Stimulated activated CD4-positive, alpha-beta T cell treated with anti-CD3 and anti-CD28 coated beads, TNF-alpha, amount 100 ng/mL, for 24 hours (primary cell): ENCODE measurements at places on chromosomes 11 and 22.
A peak's percentile ranks its signal among the peaks of the same experiment; 100 is the strongest.

DNA sequence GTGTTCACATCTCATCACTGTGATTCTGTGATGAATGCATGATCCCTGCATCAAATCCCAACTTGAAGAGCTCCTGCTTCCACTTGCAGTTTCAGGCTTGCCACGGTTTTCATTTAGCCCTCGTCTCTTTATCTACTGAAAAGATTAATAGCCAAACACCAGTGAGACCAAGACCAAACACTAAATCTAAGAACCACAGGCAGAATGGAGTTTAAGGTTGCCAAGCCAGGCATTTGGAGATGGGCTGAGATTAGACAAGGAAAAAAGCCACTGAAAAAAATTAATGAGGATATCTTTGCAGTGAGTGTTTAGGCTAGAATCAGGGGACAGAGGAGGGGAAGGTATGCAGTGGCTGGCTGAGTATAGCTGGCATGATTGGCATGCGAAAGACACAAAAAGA is 227.2 kb upstream of the BLID start:
- no peak for DNase-seq

DNA sequence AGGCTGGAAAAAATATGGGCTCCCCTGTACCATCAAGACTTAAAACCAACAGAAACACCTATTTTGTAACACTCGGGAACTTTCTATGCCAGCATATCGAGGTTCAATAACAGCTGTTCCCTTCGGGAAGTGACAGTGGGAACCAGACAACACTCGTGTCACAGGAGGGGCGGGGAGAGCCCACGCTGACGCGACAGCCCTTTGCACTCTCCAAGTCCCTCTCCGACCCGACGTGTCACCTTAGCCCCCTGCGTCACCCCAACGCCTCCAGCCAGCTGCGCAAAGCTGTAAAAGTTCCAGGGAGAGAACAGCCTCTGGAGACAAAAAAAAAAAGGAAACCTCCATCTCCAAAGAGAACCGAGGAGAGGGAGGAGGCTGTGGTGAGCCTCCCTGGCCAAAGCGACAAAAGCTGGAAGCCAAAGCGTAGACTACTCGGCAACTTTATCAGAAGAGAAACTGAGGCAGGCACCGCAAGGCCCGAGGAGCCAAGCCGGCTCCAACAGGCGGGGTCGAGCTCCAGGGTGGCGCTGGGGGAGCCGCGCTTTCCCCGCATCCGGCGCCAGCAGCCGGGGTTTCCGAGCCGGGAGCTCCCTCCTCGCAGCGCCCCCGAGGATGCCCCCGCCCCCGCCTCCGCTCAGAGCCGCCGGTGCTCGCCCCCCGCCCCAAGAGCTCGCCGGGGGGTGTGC is 751 bp downstream of the ARFGAP3 start:
- DNase-seq = peak; percentile 25

- no peak for DNase-seq
Measured at GRCh38 chr11:85475660-85476517, 151.3 kb downstream of the DLG2 start.

DNA sequence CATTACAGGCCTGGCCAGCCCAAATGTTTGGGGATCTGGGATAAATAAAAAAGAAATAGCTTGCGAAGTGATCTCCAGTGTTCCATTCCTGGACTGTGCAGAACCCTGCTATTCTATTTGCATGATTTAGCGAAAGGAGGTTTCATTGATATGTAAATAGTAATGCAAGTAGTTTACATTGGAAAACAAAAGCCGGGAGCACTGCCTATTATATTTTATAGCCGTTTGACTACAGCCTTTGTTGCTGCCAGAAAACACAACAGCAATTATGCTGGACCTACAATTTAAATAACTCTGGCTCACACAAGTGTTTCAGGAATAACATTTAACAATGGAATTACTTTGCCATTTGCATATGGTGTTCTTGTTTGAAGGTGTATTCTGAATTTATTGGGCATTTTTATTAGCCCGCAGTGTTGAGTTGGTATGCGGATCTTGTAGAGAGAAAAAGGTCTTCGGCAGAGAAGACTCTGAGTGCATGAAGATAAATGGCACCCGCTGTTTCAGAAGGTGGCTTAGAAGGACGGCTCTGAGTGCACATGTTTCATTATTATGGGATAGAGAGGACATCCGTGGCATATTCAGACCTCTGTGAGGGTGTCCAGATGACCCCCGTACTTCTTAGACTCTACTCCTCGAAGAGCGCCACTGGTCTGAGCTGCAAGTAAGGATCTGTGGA is 315.0 kb downstream of the BRD1 start:
- DNase-seq = no peak

DNA sequence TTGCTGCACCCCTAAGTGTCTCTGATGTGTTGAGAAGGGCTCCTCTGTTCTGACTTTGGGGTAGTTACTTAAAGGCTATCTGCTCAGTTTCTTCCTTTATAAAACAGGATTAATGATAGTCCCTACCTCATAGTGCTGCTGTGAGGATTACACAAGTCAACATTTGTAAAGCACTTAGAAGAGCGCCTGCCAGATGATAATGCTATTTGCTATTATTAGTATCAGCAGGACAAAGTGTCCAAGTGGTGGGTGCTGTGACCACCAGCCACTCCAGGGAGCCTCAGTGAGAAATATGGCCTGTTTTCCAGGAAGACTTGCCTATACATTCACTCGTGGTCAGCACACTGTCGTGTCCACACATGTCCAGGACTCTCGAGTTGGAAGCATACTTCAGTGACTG is 16.2 kb downstream of the POU2F3 start:
- DNase-seq = no peak

DNA sequence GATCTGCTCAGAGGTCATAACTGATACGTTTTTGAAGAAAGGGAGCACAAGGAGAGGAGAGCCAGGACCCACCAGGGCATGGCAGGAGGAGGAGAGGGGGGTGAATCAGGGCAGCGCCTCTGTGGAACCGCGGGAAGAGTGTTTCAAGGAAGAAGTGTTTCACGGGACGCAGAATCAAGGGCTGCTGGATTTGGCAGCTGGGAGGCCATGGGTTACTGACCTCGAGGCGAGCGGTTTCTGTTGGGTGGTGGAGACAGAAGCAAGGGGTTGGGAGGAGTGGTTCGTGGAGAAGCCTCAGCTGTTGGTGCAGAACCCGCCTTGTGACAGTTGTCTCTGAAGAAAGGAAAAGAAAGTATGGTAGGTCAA is 13.1 kb downstream of the VPS26B start:
- DNase-seq = no peak

DNA sequence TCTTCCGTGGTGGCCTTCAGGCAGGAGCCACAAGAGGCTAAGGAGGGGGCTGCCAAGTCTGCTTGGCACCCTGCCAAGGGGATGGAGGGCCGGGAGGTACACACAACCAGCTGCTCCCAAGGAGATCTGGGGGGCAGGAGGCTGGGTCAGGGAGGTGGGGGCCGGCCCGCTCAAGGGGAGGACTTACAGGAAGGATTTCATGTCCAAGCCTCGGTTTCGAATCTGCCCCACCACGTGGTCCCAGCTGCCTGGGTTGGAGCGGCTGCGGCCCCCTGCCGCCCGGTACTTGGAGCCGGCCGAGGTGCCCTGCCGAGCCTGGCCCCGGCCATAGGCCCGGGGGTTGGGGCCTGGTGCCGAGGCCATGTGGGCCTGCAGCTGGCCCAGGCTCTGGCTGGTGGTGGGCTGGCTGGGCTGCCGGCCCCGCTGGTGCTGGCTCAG is 33.5 kb downstream of the LRRC10B start:
- DNase-seq = no peak

- no peak for DNase-seq
Measured at GRCh38 chr22:20436307-20436767, 1.3 kb downstream of the SCARF2 start.

DNA sequence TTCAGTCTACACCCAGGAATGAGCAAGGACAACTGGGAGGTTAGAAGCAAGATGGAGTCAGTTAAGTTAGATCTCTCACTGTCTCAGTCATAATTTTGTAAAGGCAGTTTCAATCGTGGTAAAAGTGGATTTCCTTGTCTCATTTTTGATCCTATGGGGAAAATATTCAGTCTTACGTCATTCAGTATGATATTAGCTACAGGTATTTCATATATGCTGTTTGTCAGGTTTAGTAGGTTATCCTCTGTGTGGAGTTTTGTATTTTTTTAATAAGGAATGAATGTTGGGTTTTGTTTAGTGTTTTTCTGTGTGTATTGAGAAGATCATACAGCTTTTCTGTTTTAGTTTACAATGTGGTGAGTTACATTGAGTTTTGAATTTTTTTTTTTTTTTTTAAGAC is 11.8 kb downstream of the SPECC1L start:
- no peak for DNase-seq

- DNase-seq = peak; percentile 36
Measured at GRCh38 chr11:35045236-35045820, 93.6 kb upstream of the CD44 start.

DNA sequence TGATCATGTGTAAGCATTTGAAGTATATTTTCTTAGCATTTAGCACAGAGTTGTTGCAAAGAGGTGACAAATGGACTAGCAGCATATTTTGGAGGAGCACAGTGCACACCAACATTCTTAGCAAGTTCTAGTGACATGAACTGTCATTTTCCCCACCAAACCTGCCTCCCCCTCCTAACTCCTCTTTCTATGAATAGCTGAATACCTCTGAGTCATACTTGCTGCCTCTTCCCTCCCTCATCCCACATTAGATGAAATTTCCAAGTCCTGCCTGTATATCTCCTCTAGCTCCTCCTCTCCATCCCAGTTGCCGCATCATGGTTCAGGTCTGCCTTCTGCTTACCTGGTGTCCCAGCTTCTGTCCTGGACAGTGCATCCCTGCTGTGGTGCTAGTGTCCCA is 7.2 kb downstream of the OSBP2 start:
- no peak for DNase-seq

DNA sequence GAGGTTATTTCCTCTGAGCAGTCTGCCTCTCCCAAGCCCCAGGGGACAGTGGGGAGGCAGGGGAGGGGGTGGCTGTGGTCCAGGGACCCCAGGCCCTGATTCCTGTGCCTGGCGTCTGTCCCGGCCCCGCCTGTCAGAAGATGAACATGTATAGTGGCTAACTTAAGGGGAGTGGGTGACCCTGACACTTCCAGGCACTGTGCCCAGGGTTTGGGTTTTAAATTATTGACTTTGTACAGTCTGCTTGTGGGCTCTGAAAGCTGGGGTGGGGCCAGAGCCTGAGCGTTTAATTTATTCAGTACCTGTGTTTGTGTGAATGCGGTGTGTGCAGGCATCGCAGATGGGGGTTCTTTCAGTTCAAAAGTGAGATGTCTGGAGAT is 3.1 kb downstream of the PIM3 start:
- DNase-seq = no peak

DNA sequence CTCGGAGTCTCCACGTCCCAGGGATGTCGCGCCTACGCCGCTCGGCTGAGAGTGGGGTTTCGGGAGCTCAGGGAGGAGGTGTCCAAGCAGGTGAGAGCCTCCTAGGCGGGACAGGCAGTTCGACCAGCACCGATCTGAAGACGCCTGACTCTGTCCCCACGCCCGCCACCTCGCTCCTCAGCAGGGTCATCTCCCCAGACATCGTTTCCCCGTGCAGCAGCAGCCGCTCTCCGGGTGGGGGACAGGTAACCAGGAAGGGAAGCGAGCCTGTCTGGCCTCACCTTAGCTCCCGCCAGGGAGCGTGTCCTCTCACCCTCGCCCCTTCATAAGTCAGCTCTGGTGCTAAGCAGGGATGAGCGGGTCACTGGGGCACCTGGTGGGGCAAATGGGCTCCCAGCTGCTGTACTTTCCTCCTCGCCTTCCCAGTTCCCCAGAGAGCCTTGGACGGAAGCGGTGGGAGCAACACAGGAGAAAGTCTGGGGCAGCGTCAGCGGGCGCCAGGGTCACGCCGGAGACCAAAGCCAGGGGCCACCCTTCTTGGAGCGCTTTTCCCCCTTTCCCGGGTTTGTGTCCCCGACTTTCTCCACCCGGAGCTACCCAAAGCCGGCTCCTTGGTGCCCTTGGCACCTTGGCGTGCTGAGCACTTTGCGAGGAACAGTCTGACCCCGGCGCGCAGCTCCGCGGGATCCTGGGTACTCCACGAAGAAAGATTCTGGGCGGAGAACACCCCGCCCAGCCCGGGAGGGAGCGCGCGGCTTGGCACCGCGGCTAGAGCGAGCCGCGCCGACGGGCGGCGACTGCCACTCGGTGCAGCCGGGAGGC is 1.6 kb downstream of the SPON1 start:
- no peak for DNase-seq

DNA sequence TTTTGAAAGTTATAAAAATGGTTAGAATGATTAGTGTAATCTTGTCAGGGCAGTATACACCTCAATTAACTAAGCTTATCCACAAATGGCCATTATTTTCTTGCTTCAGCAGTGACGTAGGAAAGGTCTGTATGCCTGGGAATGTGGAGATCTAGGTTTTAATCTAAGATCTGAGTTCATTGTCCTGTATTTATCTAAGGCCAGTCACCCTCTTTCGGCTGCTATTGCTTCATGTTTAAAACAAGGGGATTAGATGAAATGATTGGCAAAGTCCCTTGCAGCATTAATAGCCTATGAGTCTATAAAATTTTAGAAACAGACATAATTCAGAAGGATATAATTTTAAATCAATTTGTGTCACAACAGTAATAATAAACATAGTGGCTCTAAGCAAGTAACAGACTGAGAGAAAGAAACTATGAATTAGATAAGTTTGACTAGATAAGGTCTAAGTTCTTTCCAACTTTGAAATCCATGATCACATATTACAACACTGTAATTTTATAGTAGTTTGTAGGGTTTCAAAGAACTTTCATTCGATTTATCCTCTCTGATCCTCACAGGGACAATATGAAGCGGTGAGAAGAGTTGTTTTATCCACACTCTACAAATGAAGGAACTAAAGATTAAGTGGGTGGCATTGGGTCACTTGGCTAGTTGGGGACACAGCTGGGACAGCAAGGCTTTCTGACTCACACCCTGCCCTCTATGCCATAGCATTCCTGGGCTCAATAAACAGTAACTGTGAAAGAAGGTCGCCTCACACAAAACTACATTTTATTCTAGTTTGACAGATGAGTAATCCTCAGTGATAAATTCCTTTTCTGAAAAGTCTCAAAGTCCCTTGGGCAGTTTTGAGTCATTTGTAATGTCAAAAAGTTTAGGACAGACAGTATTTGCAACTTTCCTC is 60.6 kb upstream of the RDX start:
- DNase-seq = no peak

DNA sequence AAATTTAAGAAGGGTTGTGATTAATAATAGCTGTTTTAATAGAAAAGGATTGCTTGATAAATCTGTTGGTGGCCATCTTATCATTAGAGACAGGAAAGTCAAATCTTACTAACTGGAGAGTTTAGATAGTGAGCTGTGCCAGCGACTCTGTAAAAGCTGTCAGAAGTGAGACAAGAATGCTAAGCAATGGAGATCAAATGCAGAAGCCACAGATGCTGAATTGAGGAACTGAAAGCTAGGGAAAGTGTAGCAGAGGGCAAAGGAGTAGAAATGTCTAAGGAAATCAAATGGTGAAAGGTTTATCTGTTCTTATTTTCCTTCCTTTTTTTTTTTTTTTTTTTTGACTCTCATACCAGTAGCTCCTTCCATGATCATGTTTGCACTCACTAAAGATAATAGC is 13.7 kb downstream of the MS4A13 start:
- no peak for DNase-seq

- no peak for DNase-seq
Measured at GRCh38 chr11:7603031-7603781, 70.1 kb downstream of the CYB5R2 start.

- DNase-seq = no peak
Measured at GRCh38 chr11:108734283-108734682, 69.4 kb downstream of the DDX10 start.
